Stimulated activated CD8-positive, alpha-beta memory T cell treated with anti-CD3 and anti-CD28 coated beads, Interleukin-2, amount 100 ng/mL, for 1 hour (primary cell): ENCODE measurements at places on chromosomes 3 and 15.

DNA sequence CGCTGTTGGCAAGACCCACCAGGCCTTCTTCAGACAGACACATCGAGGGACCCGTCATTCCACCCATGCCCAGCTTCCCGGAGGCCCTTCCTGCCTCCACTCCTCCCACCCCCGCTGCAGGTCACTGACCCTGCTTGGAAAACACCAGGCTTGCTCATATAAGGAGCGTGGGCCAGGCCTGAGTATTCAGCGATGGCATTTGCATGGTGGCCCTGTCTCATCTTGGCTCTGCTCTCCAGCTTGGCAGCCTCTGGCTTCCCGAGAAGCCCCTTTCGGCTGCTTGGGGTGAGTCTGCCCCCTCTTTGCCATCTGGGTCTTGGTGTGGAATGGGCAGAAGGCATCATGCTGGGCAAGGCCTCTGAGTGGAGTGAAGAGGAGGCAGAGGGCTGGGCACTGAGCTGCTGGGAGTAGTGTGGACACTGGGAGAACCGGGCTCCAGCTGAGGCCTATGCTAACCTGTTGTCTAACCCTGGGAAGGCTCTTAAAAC, at the start of gene ITIH3:
Gene ITIH3, plus strand, starts transcription at position 185 of the 488 bp plus-strand sequence. Its CDS starts 8 bp downstream, at position 193.
- no peak for DNase-seq

DNA sequence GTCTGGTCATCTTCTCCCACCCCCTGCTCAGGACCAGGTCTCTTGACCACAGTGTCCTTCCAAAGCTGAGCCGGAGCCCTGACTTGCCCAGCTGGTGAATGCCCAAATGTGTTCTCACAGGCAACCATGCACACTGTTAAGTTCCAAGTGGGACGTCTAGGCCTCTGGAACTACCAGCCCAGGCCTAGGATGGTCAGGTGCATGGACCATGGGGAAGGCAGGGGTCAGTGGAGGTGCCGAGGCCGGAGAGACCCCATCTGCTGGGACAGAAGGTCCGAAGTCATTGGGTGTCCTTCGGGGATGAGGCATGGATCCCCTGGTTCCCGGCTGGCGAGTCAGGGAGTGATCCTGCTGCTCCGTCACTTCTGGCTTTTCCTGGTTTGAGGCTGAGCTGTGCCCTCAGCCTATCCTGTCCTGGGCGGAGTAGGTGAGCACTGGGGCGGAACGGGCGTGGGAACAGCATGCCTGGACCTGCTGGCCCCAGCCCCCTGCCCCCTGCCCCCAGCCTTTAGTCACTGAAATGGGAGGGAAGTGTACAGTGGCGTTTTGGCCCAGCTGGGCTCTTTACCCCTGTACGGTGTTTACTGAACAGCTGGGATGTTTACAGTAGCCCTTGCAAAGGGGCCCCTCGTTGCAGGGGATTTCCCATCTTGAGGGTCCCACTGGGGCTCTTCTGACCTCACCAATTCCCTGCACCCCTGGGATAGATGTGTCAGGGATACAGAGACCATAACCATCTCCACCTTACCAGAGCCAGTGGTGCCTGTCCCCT, 12.1 kb downstream of the SEMA3F start:
- no peak for DNase-seq

GRCh38 chr15:81001152-81002008, 657 bp downstream of the TLNRD1 start:
- no peak for DNase-seq

DNA sequence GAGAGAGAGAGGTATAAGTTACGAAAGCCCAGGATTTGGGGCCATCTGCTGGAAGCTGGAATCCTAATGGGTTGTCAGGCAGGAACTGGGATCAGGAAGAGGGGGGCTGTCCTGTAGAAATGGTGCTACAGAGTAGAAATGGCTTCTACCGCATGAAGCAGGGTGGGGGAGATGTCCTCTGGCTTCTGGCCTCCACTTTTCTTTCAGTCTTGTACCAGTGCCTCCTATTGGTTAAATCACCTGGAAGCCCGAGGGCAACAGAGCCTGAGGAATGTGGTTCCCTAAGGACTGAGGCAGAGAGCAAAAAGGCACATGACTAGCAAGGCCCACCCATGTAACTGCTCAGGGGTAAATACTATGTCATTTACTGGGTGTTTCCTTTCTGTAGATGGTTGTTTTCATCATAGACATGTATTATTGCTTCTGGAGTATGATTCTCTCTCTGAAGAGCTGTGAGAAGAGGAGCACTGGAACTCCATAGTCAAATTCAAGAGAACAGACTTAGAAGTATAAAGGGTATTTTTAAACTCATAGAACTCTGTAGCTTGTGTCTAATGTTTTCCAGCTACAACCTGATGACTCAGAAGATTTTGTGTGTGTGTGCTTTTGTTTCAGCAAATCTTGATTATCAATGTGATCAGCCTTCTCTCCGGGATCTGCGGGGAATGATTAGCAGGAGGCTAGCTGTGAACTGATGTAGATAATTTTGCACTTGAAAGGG, 20.2 kb upstream of the MITF start:
- no peak for DNase-seq

GRCh38 chr3:33067484-33067883, 29.5 kb downstream of the GLB1 start:
- no peak for DNase-seq
